ENCODE measurements at places on chromosomes 1 and 21. TPM values are rescaled to one million over a fixed set of nuclear protein-coding genes. Genes with fewer than 3 reads are reported as not detected.

GRCh38 chr1:204499511-204500468 is 5.2 kb upstream of the PIK3C2B start:
- no peak for DNase-seq

GRCh38 chr21:24861471-24861870 is 745.8 kb downstream of the MRPL39 start:
- DNase-seq: no peak

GRCh38 chr1:167808104-167808503 is 86.3 kb downstream of the MPZL1 start:
- DNase-seq: no peak

- DNase-seq: no peak
Observed at GRCh38 chr1:61388566-61388965, 306.2 kb downstream of the NFIA start.

- DNase-seq: no peak
Observed at GRCh38 chr1:230308039-230308438, 118.1 kb downstream of the PGBD5 start.

DNA sequence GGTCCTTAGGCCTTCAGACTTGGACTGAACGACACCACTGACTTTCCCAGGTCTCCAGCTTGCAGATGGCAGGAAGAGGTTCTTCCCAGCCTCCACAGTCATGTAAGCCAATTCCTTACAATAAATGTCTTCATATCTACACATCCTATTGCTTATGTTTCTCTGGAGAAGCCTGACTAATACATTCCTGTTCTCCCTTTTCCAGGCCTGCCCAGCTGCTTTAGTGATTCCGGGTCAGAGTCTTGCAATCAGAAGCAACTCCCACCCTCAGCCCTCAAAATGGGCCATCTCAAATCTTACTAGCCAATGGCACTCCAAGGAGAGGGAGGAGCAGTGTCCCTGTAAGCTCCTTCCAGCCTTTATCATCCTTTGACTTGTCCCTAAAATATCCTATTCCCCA is 16.4 kb upstream of the CPT2 start:
- DNase-seq: no peak

- DNase-seq: no peak
Observed at GRCh38 chr21:29236201-29236600, 62.5 kb upstream of the BACH1 start.

DNA sequence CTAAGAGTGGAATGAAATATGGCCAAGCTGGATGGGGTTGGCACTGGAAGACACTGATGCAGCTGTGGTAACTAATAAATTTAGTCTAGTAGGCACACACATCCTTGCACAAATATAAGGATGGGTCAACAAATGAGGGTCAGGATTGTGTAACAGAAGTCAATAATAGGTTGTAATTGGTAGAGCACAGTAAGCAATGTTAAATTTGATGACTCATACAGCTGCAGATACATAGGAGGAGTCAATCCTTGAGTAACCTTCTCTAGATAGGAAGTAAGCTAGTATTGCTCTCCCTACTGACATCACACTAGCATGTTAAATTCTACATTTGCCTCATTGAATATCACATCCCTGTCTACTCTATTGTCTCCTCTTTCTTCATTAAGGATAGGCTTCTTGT is 332.1 kb downstream of the PTPRC start:
- no peak for DNase-seq

GRCh38 chr1:20211511-20211931 is 25.2 kb upstream of the PLA2G2C start:
- no peak for DNase-seq

DNA sequence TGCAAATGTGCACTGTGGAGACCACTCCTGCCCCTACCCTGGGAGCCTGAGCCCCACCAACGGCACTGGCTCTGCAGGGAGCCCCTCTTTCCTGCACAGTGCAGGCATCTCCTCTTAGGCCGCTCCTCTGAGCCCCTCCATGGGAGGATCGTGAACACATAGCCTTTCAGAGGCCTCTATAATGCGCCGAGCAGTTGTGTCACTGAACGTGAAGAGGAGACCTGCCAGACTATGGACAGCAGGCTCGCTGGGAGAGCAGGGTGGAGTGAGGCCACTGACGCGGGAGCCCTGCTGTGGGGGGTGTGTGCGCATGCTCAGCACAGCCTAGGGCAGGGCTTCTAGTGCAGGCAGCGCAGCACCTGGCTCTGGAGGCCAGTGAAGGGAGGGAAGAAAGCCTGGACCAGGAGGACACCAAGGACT is 151.3 kb upstream of the COL6A1 start:
- no peak for DNase-seq

The EDN2 gene
- total RNA-seq: not detected

The AGBL4 gene
- 3.1 TPM for total RNA-seq

The NBPF9 gene
- total RNA-seq: 44.6 TPM

The F5 gene
- 2.9 TPM for total RNA-seq

The CREG1 gene
- total RNA-seq: 32.3 TPM

The TMOD4 gene
- total RNA-seq: 2.0 TPM
